ENCODE measurements at places on chromosomes 12 and 14.

- no peak for DNase-seq
Measured at GRCh38 chr12:79964100-79964627, 29.3 kb upstream of the PPP1R12A start.

DNA sequence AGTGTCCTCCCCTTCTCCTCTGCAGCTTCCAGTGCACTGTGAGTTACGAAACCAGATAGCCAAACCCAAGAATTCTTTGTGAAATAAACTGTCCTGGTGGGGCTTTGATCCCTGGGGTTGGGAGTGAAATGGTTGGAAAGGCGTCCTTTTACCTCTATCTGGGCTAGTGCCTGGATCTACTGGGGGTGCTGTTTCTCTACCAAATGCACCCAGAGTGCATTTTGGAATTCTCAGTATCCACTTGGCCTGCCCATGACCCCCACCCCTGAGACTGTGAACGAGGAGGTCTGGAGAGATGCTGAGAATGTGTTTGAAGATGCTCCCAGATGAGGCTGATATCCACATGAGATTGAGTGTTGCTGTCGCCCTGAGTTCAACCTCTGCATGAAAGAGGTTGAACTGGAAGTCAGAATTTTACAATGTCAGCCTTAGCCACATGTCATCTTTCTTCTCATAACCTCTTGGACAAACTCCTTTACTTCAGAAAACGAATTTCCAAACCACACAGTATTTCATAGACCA lies 87.1 kb upstream of the CLMN start:
- DNase-seq: no peak

- no peak for DNase-seq
Measured at GRCh38 chr14:65581799-65582198, 169.3 kb downstream of the FUT8 start.

- DNase-seq: peak; percentile 23
Measured at GRCh38 chr14:90381011-90381786, 15.6 kb upstream of the CALM1 start.

- DNase-seq: no peak
Measured at GRCh38 chr12:60930151-60930550, 1330.1 kb upstream of the USP15 start.

Data from NCI-H510A (cell line).